ENCODE measurements at places on chromosomes 16 and 17. TPM values are rescaled to one million over a fixed set of nuclear protein-coding genes. Genes with fewer than 3 reads are reported as not detected.

Gene SOX8
- 3.7 TPM for polyA plus RNA-seq

DNA sequence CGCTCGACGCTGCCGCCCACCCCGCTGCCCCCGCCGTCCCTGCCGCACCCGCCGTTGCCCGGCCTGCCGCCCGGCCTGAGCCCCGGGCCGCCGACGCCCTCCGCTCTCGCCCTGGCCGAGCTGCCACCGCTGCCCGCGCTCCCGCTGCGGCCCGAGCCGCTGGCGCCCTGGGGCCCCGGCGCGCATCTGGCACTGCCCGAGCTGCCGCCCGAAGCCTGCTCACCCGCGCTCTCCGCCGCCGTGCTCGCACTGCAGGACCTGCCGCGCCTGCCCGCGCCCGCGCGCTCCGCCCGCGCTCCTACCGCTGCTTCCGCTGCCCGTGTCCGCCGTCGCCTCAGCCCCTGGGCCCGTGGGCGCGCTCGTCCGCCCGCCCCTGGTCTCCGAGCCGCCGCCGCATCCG lies 8.4 kb upstream of the CLDN9 start:
- no peak for DNase-seq

- peak; percentile 61 for DNase-seq
Observed at GRCh38 chr17:51107778-51108177, 12.9 kb downstream of the SPAG9 start.

DNA sequence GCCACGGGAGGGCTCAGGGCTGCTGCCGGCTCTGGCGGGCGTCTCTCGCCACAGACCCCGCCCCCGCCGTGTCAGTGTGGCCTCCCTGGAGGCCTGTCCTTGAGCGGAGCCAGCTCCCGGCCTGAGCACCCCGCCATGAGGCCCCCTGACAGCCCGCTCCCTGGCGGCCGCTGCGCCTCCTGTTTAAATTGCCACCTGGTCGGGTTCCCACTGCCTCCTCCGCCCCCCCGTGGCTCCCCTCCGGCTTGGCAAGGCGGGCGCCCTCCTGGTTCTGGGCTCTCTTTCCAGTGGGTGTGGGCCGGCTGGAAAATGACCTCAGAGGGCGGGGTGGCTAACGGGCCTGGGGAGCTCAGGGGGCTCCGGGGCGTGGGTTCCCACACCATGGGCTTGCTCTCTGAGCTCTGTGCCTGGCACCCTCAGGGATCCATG lies 42.1 kb upstream of the SSTR5 start:
- no peak for DNase-seq

GRCh38 chr16:71552698-71553503 lies 24.0 kb downstream of the TAT start:
- DNase-seq, result peak; percentile 39

GRCh38 chr17:11391134-11391533 lies 150.1 kb downstream of the SHISA6 start:
- no peak for DNase-seq

- DNase-seq, result no peak
Observed at GRCh38 chr17:78990349-78991016, 10.8 kb upstream of the LGALS3BP start.

Gene PIK3R6
- polyA plus RNA-seq, result 2.4 TPM

Gene CBX8
- polyA plus RNA-seq, result 10.3 TPM

DNA sequence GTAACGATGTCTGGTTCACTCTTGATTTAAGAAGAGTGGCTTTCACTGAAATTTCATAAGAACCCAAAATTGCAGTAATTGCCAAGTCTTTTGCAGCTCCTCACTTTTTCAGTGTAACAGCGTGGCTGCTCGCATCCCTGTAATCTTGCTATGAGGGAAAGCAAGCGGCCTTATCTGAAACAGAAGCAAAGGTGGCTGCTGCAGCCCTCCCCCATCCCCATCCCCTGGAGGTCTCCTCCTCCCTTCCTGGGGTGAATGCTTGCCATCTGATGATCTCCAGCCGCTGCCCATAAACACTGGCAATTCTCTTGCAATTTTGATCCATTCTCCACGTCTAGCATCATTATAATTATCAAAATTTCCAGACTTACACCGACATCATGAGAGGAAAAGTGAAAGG lies 182.5 kb upstream of the ASIC2 start:
- DNase-seq, result no peak

All from large intestine (tissue), 12 donors.